ENCODE measurements at places on chromosomes 16 and 17.

DNA sequence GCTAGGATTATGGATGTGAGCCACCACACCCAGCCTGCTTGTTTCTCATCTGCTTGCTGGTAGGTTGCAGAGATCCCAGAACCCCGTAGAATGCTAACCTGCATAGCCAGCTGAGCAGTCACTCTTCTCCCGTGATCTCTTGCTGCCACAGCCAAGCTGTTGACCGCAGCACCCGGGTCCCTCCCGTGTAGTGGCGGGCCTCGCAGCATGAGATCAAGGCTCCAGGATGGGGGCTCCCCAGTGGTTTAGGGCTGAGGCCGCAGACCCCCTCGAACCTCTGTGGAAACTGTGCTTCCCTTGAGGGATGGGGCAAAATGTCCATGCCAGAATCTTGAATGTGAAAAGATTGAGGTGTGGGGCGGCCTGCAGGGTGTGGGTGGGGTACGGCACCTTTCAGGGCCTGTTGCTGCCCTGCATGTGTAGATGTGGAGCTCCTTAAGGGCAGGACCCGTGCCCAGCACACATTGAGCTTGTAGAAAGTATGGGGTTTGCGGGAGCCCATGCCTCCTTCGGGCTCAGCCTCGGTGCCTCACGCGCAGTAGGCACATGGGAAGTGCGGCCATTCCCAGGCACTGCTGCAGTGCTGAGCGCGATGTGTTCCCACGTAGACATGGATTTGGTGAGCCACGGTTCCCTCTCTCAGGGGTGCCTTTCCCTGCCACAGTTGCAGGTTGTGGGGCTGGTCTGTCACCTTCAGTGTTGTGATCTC is 99.9 kb downstream of the BANP start:
- no peak for DNase-seq

- no peak for DNase-seq
Measured at GRCh38 chr16:2787406-2787805, at the start of gene PRSS33. PRSS33 (minus strand) TSS chr16:2787560; CDS start chr16:2786547, 1,013 bp downstream.

- no peak for DNase-seq
Measured at GRCh38 chr16:69538808-69539207, 27.0 kb upstream of the NFAT5 start.

- DNase-seq: no peak
Measured at GRCh38 chr16:57826706-57827625, 24.7 kb upstream of the KIFC3 start.

- no peak for DNase-seq
Measured at GRCh38 chr17:8916466-8916865, 49.0 kb upstream of the PIK3R6 start.

- no peak for DNase-seq
Measured at GRCh38 chr16:22278441-22279230, 18.6 kb upstream of the POLR3E start.

DNA sequence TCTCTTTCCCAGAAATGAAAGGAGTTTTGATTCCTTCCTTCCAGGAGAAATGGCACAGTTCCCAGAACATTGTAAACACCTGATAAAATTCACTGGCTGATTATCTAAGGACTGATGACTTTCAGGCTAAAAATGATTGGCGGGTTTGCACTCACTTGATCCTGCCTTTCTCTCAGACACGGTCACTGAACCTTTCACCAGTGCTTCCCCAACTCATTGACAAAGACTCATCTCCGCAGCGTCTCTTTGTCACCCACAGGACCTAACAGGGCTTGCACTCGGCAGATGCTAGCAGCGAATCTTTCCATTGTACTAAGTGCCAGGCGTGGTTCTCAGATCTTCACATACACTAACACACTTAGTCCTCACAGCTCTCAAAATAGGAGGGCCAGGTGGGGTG is 7.3 kb upstream of the DHRS7C start:
- no peak for DNase-seq

- DNase-seq: no peak
Measured at GRCh38 chr17:22310717-22311686, 618.7 kb downstream of the KCNJ18 start.

- peak; percentile 3 for DNase-seq
Measured at GRCh38 chr17:74008196-74008595, 195.3 kb upstream of the RPL38 start.

GRCh38 chr16:24174957-24175356 is 81.2 kb upstream of the CACNG3 start:
- no peak for DNase-seq

Data from Caki2 (cell line).